NCI-H2107 (cell line): ENCODE measurements at places on chromosomes 16 and 17.

GRCh38 chr16:52515068-52515671 is 31.8 kb downstream of the TOX3 start:
- peak; percentile 55 for DNase-seq

GRCh38 chr17:30961209-30962188 is 9.3 kb upstream of the RNF135 start:
- DNase-seq = no peak

- DNase-seq = no peak
Observed at GRCh38 chr17:74923538-74924249, 379 bp upstream of the OTOP2 start.

GRCh38 chr17:534071-534691 is 180.5 kb downstream of the VPS53 start:
- no peak for DNase-seq

GRCh38 chr16:71916397-71916920 is 21.1 kb downstream of the IST1 start:
- DNase-seq = no peak

DNA sequence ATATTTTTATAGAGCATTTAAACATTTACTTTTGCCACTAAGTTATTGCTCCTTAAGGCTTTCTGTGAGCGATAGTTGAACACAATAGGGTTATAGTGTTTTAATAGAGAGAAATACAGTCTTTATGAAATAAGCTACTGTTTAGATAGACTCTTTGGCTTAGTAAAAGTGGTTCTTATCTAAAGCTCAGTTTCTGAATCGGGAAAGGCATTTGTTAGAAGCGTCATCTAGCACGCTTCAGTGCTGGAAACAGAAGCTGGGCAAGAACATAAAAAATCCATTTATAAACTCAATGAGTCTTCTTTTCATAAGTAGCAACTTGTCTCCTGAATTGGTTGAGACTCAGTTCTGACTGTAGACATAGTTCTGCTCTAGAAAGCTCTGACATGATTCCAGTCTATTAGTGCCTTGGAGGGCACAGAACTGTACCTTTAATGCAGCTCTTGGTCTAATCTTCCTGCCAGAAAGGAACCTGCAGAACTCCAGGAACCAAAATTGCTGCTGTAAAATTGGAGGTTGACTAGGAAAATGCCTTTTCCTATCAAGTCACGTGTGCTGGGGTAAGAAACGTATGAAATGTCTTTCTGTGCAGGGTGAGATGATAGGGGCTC is 55.4 kb upstream of the DNAJA2 start:
- no peak for DNase-seq

DNA sequence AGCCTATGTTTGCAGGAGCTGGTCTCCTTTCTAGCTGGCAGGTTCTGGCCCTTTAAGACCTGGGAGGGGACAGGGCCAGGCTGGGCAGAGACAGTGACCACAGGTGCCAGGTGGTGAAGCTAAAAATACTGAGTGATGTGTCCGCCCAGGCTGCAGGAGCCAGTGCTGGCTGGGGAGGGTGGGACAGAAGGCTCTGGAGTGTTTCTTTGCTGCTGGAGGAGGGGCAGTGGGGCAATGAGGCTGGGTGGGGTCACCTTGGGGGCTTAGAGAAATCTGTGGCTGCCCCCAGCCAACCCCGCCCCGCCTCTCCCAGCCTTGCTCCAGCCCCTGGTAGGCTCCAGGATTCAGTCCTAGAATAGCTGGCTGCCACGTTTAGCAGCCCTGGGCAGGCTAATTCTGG is 30.4 kb upstream of the SBK1 start:
- no peak for DNase-seq
